ENCODE measurements at places on chromosomes 3 and 15.

- no peak for DNase-seq
Observed at GRCh38 chr3:81045976-81046375, 715.5 kb downstream of the GBE1 start.

GRCh38 chr15:58669108-58669507 is 80.4 kb downstream of the ADAM10 start:
- DNase-seq = no peak

DNA sequence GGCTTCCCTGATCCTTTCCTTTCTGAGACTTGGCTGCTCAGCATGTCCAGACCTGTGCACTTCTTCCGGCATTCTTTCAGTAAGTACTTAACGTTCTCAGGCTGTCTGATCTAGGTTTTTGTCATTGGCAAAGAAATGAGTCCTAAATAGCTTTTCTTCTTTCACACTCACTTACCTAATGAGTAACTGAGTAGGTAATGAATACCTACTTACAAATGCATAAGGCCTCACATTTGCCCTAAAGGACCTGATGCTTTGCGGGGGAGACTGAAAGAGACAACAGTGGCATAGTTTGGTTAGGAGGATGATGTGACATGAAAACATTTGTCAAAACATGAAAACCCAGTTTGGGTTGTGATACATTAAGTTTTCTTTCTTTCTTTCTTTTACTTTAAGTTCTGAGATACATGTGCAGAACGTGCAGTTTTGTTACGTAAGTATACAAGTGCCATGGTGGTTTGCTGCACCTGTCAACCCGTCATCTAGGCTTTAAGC is 516.7 kb upstream of the CFAP20DC start:
- no peak for DNase-seq

- no peak for DNase-seq
Observed at GRCh38 chr3:85297291-85297690, 338.5 kb downstream of the CADM2 start.

- DNase-seq = no peak
Observed at GRCh38 chr3:16665282-16665741, 60.1 kb upstream of the DAZL start.

GRCh38 chr3:149247929-149248691 is 26.5 kb upstream of the CP start:
- no peak for DNase-seq

GRCh38 chr3:15982667-15983196 is 185.0 kb upstream of the ANKRD28 start:
- DNase-seq = no peak

GRCh38 chr3:161274691-161275298 is 53.7 kb downstream of the NMD3 start:
- no peak for DNase-seq

GRCh38 chr3:141605883-141606282 is 119.1 kb downstream of the RASA2 start:
- no peak for DNase-seq

DNA sequence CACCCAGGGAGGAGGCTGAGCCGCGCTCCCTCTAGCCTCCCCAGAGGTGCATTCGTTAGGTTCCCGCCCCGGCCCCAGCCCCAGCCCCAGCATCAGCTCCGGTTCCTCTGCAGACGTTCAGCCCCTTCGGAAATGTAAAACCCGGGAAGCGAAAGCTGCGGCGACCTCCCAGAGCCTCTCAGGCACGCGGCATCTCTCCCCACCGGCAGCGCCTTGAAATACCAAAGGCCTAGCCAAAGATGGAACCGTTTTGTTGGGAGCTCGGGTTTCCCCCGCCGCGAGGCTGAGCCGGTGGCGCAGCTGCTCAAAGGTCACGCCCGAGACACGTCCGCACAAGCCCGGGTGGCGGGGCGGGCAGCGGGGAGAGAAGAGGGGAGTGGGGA is 77.8 kb upstream of the HES1 start:
- DNase-seq = no peak

DNA sequence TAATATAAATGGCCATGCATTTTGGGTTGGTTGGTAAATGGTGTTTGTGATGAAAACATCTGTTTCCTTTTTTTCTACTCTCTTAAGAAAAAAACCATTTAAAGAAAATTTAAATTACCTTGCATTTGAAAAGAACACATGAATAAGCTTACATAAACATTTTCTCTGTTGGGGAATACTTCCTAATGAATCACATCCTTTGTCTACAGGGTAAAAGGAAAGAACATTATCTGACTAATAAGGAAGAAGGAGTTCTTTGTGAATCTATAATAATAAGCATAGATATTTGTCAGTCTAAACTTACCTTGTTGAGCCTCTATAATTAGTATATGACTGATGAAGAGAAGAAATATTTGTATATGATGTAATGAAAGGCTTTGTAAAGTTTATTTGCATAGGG is 254.1 kb upstream of the ZNF717 start:
- no peak for DNase-seq

DNA sequence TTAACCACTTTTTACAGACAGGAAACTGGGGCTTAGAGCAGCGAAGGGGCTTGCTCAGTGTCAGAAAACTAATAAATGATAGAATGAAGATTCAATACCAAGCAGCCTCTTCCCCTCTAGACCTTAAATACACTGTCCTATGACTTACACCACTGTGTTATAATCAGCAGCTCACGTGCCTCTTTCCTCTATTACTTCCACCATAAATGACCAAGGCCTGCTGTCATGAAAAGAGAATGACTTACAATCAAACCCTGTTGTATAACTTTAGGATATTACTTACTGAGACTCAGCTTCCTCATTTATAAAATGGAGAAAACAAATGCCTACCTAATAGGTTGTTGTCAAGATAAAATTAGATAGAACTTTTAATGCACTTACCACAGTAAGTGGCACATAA is 11.6 kb downstream of the FMN1 start:
- DNase-seq = no peak

DNA sequence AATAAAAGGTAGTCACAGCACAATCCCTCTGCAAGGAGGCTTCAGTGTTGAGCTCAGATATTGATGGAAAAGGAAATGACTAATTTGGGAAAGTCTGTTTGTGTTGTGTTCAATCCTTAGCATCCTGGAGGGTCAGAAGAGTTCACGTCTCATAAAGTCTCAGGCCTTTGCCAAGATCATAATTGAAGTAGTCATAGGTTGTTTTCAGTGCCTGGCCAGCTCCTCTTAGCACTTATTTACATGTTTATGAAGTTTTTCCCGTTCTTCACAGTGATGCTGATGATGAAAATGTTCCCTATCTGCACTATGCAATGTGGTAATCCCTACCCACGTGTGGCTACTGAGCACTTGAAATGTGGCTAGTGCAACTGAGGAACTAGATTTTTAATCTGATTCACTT is 61.6 kb upstream of the TGFBR2 start:
- DNase-seq = no peak

DNA sequence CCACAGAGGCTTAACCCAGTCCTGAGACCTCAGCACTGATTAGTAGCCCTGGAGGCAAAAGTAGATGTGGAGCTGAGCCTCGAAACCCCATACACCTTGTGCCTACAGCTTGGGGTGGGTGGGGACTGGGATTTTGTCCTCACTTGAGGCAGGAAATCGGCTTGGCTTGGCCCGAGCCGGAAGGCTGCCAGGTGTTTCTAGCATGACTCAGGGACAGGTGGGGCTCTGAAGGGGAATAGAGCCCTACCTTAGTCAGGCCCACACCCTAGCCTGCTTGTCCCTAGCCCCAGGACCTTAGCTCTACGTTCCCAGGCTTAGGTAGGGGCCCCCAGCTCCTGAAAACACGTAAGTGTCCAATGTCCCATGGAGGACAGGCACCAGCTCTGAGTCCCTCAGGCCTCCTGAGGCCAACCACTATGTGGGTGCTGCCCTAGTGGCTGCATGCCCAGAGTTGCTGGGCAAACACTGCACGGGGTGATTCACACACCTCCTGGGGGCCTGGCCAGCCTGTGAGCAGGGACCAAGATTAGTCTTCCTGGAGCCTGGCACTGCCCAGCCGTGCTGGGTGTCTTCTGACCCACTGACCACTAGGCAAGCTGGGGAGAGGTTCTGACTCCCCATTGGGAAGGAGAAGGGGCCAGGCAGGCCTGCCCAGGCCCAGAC is 3.1 kb downstream of the MST1R start:
- no peak for DNase-seq

DNA sequence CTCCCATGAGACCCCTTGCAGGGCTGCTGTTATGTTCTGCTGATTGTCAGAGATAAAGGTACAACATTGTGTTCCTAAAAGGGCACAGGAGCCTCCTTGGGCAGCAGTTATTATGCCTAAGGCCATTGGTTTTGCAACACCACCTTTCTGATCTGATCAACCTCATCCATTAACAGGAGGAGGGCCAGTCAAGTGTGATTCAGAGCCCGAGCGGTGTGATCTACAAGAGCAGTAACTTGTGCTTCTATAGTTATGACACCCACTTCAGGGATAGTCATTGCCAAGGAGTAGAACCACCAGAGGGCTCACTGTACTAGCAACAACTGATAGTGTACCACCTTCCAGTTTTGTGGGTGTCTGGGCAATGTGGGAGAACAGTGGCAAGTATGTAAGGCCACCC is 1457.9 kb upstream of the CADM2 start:
- no peak for DNase-seq

GRCh38 chr15:31083370-31083780 is 18.1 kb downstream of the TRPM1 start:
- no peak for DNase-seq

- DNase-seq = no peak
Observed at GRCh38 chr3:142337994-142338393, 109.8 kb downstream of the XRN1 start.

GRCh38 chr3:46882377-46883053 is 5.0 kb downstream of the PTH1R start:
- no peak for DNase-seq

DNA sequence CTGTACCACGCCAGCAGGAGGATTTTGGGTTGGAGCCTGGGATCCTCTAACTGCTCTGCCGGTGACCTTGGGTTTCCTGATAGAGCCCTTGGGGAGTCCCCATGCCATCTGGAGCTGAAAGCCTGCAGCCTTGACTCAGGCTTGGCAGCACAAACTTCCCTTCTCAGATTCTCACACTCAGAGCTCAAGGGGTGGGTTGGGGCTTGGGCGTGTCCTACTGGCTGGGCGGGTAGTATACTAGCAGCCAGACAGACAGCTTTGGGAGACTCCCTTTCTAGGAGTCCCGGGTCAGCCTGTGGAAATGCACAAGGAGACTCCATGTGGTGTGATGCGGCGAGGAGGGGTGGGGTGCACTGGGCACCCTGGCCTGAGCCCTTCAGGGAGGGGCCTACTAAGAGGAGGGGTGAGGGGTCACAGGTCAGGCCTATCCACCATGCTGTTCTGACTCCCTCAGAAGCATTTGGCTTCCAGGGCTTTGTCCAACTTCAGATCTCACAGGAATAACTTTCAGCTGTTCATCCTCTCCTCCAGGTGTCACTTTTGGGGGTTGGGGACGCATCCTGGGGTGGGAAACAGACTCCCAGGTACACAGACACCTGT is 21.6 kb upstream of the PLXNA1 start:
- DNase-seq = no peak

GRCh38 chr15:69096196-69096595 is 64.2 kb upstream of the GLCE start:
- DNase-seq = no peak

DNA sequence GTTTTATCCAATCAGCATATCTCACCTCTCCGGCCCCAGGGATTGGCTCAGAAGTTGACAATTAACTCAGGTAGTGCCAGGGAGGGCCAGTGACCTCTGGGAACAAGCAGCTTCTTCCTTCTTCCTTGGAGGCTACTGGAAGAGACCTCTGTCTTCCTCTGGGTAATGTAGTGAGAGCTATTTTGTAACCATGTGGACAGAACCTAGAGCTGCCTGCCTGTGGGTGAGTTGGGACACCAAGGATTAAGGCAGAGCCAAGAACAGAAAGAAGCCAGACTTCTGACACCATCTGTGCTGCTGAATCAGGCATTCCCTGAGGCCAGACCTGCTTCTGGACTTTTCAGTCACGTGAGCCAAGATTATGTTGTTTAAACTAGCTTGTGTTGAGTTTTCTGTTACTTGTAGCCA is 5.9 kb upstream of the NDUFAF1 start:
- no peak for DNase-seq

- no peak for DNase-seq
Observed at GRCh38 chr3:103953796-103954195, 1412.9 kb upstream of the ALCAM start.

- DNase-seq = no peak
Observed at GRCh38 chr3:136956971-136957370, 812 bp upstream of the IL20RB start.

- no peak for DNase-seq
Observed at GRCh38 chr15:62534996-62535395, 369.9 kb upstream of the C2CD4B start.

DNA sequence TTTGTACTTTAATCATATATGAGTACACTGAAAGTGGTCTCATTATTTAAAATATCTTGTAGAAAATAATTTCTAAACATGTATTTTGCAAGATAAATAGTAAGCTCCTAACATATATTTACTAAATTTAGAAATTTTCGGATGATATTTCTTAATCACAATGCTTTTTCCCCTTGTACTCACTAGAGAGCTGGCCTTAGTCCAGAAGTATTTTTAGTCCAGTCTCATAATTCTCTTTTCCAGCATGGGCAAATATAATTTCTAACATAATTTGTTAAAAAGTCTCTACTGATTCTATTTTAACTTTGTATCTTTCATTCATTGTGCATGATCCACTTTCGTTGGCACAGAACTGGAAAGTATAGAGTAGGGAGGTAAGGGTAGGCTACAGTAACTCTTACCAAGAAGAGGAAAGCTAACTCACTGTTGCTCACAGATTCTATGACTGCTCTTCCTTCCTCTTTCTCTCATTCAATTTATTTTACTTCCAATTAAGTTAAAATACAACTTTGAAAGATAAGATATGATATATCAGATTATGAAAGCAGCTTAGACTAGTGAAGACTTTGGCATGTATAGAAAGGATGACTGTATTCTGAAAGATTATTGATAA is 39.3 kb downstream of the FGF7 start:
- no peak for DNase-seq

DNA sequence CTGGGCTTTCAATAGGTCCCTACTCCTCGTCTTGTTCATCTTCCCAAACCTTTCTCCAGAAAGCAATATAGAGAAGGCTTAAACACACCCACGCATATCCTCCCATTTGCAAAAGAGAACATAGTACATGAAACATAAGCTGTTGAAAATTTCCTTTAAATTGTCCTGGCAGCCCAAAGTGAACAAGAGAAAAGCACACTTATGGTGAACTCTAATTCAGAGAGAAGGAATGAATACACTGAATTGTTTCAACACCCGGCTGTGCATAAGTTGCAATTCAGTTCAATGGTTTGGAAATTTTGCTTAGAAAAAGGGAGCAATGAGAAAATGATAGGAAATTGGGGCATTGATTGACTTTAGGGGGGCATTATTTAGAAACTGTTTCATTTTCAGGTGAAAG is 202.6 kb downstream of the TIGIT start:
- DNase-seq = no peak

- DNase-seq = peak; percentile 55
Observed at GRCh38 chr15:66946578-66947164, 118.7 kb upstream of the SMAD3 start.

DNA sequence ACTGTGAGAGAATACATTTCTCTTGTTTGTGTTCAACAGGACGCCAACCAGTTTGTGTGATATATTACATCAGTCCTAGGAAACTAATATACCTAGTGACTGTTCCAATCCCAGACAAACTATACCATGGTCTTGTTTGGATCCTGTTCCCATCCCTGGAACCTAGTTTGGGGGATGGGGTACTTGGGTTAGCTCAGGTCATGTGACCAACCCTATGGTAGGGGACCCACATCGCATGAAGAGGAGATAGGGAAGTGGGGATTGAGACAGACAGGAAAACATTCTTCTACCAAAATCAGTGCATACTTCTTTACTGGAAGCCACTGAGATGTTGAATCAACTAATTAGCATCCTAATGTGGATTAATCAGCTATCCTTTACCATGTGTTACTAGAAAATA is 146.1 kb downstream of the THSD4 start:
- no peak for DNase-seq

GRCh38 chr3:43883729-43884396 is 193.1 kb downstream of the ABHD5 start:
- DNase-seq = no peak
